Activated CD4-positive, alpha-beta T cell treated with anti-CD3 and anti-CD28 coated beads, Interleukin-2, amount 50 U/mL, for 24 hours (primary cell): ENCODE measurements at places on chromosomes 4 and X.

DNA sequence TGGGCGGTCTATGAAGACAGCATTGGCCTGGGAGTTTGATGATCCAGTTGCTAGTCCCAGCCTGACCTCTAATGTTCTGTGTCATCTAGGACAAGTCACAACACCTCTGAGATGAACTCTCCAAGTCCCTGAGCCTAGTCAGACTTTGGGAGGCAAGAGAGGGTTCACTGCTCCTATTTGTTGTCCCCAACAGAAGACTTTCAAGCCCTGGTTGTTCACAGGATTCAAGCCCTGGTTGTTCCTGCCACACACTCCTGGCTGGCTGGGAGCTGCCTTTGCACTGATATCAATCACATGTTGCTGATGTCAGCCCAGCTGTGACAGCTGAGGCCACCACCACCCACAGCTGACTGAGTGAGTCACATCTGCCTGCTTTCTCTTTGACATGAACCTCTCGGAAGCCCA, 253.2 kb upstream of the RASGEF1B start:
- DNase-seq = peak; percentile 20

DNA sequence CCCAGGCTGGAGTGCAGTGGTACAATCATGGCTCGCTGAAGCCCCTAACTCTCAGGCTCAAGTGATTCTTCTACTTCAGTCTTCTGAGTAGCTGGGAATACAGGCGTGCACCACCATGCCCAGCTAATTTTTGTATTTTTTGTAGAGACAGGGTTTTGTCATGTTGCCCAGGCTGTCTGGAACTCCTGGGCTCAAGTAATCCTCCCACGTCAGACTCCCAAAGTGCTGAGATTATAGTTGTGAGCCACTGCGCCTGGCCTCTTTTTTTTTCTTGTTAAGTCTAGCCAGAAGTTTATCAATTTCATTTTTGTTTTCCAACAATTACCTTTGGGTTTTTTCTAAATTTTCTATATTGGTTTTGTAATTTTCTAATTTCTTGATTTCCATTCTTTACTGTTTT, 100.6 kb downstream of the GC start:
- no peak for DNase-seq

- no peak for DNase-seq
Measured at GRCh38 chr4:180636696-180637404, 1606.4 kb upstream of the TENM3 start.

DNA sequence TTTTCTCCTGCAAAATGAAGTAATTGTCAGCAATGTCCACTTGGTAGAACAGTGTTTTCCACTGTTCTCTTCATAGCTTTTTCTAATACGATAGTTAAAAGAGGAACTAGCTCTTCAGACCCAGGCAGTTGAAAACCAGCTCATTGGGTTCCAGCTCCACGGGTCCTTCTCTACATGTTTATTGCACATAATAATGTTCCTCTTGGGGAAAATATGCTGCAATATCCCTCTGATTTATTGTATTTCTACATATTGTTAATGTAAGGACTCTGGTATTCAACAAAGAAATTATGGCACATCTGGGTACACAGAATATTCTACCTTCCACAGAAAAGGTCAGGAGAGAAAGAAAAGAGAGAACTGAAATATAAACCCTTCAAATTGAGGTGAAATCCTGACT, 473.4 kb downstream of the TRIML1 start:
- no peak for DNase-seq

- no peak for DNase-seq
Measured at GRCh38 chr4:55159851-55160250, 34.5 kb upstream of the KDR start.

- no peak for DNase-seq
Measured at GRCh38 chrX:69503782-69504625, at the start of gene NALF2. NALF2 (plus strand) TSS chrX:69504326; CDS start chrX:69505283, 957 bp downstream.

DNA sequence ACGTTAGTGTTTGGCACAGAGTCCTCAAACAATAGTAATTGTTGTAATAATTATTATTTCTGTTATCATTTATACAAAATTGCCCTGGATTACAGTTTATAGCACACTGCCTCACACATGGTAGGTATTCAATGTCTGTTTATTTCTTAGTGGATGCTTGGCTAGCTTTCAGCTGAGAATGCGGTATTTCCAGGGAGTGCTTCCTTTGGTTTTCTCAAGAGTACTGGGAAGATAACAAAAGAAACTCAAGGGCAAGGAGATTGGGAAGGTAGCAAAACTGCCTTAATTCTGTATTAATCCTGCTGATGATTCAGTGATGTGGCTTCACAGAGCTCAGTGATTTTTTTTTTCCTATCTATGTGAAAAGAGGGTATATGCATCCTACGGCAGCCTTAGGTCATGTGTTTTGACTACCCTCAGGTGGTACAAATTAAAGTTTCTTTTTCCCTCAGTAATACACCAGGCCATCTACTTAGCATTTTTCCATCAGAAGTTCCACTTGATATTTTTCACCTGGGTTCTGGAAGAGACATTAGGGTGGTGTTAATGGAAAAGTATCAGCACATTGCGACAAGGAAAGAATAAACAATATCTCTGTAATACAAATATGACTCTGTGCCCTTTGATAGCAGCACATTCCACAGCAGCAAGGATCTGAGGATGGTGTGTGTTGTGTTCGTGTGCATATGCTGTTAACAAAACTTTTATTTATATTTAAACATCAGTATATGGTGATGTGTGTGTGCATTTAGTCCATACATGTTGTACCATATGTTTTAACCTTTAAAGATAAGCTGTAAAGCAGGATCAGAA, 124.3 kb upstream of the RASGEF1B start:
- DNase-seq = no peak

- DNase-seq = no peak
Measured at GRCh38 chr4:185651851-185652250, 116.5 kb upstream of the PDLIM3 start.

DNA sequence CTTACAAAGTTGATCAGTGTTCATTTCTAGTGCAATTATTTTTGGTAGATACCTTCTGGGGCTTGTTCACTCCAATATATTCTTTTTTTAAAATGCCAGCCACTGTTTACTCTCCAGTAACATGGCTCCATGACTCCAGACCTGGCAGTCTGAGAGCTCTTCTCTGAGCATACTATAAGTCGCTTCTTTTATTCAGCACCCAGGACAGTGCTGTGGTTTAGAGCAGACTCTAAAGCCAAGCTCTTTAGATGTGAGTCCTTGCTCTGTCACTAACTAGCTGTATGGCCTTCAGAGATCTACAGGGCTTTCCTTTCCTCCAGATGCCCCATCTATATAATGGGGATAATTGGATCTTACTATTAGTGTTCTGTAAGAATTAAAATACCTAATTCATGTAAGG, 200.2 kb upstream of the FAM241A start:
- DNase-seq = no peak

GRCh38 chrX:11097933-11098332, 13.2 kb upstream of the HCCS start:
- DNase-seq = no peak

- DNase-seq = no peak
Measured at GRCh38 chr4:110108960-110109359, 89.5 kb downstream of the ELOVL6 start.

- DNase-seq = no peak
Measured at GRCh38 chrX:8090482-8090881, 80.6 kb downstream of the VCX2 start.

DNA sequence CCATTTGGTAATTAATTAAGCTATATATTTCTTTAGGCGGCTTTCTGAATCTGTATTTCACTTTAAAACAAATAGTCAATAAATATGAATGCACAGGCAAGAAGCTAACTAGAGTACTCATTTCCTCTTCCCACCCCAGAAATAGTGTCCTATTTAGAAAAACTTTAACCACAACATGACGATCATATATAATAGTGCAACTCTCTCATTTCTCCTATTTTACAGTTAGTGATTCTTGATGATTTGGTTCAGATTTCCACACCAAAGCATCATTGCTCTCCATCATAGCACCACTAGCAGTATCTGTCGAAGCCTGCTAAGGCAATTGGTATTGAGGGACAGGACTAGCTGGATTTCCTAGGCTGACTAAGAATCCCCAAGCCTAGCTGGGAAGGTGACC, 184.0 kb upstream of the GALNTL6 start:
- DNase-seq = no peak

- no peak for DNase-seq
Measured at GRCh38 chrX:16558489-16558888, 91.5 kb upstream of the S100G start.

GRCh38 chr4:83643036-83643435, 107.1 kb downstream of the GPAT3 start:
- no peak for DNase-seq

GRCh38 chr4:158786121-158786601, 17.3 kb downstream of the FNIP2 start:
- no peak for DNase-seq

GRCh38 chrX:103586314-103586646, 965 bp downstream of the TCEAL4 start:
- DNase-seq = no peak

DNA sequence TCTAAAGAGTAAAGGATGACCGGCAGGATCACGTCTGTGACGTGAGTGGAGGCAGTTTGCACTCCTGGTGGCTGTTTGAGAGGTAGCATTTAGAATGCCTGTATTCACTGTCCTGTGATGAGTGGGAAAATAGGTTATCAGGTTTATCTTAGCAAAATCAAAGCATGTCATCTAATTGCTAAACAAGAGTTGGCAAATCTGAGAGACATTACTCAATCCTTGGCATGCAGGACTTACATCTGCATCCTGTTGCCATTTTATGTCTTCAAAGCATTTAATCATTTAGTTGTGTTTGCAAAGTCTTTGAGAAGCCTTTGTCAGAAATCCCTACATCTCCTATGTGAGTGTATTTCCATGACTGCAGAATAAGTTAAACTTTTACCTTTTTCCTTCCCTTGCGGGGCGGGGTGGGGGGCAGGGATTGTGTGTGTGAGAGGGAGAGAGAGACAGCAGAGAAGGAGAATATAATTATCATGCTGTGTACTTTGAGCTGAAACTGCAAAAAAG, 41.4 kb upstream of the MSANTD1 start:
- DNase-seq = no peak

- no peak for DNase-seq
Measured at GRCh38 chr4:122765692-122766352, 33.3 kb downstream of the BBS12 start.

GRCh38 chrX:7485061-7485460, 337.1 kb upstream of the PUDP start:
- DNase-seq = no peak

DNA sequence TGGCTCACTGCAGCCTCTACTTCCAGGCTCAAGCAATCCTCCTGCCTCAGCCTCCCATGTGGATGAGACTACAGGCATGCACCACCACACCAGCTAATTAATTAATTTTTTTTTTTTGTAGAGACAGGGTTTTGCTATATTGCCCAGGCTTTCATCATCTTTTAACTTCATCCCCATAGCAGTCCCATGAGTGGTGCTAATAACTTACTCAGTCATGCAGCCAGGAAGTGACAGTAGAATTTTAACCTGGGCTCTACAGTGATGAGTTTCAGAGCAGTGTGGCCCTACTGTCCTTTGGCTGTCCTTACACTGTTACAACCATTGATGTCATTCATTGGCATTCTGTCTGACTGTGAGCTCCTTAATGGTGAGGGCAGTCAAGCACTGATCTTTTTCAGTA, 3.9 kb upstream of the OCIAD2 start:
- DNase-seq = no peak

GRCh38 chr4:142307857-142308256, 538.2 kb downstream of the INPP4B start:
- no peak for DNase-seq

DNA sequence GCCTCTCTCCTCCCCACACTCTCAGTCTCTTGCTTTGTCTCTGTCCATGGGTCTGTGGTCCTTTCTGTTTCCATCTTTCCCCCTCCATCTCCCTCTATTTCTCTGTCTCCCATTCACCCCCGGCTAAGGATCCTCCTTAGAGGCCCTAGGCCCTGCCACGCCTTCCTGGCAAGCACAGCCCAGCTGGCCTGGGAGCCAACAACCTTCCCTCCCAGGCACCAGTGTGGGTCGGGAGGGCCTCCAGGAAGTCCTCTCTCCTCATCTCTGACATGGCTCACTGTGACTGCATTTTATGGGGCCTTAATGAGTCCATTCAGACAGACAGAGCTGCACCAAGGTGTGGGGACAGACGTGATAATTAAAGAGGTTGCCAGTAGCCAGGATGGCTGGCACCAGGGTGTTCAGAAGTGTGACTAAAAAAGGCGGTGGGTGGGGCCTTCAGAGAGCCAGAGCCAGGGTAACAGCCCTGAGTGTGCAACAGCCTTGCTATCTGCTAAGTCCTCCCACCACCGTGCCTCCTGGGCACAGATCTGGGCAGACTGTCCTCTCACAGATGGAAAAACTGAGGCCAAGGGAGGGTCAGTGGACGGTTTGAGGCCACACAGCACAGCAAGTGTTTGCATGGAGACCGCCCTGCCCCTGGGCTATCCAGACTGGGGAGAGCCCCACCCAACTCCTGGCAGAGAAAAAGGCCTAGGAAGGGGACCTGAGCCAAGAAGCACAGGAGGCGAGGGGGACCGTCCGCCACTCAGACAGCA, 31.5 kb downstream of the BLOC1S4 start:
- no peak for DNase-seq

GRCh38 chr4:145347684-145348083, 134.0 kb upstream of the SMAD1 start:
- no peak for DNase-seq

- no peak for DNase-seq
Measured at GRCh38 chrX:16977771-16978170, 31.3 kb downstream of the REPS2 start.

DNA sequence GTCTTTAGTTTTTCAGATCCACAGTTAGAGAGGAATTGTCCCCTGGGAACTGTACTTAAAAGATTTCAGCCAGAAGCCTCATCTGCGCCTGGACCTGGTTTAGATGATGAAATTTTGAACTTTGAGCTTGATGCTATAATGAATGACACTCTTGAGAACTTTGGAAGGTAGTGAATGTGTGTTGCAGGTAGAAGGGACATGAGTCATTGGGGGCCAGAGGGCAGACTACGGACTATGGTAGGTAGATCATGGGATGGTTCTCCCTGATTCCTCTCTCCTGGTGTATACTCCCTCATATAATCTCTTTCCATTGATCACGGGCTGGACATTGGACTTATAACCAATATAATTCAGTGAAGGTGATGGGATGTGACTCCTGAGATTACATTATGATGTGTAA, 38.9 kb upstream of the GLRA3 start:
- DNase-seq = no peak

GRCh38 chrX:56833626-56834025, 104.6 kb downstream of the NBDY start:
- DNase-seq = no peak

DNA sequence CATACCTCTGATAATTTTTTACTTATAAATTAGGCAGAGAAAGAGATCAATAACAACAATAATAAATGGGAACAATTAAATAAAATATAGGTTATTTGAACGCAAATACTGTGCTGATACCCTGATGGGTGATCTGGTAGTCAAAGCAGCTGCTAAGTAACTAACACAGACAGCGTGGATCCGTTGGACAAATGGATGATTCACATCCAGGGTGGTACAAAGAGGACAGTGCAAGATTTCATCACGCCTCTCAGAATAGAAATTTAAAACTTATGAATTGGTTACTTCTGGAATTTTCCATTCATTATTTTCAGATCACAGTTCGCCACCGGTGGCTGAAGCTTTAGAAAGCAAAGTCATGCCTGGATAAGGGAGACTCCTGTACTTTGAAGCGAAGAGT, 1066.0 kb upstream of the ADGRL3 start:
- DNase-seq = no peak

GRCh38 chr4:24659241-24659961, 75.0 kb upstream of the DHX15 start:
- no peak for DNase-seq
